Dermis microvascular lymphatic vessel endothelial cell (primary cell): ENCODE measurements at places on chromosomes 6 and 20. TPM values are rescaled to one million over a fixed set of nuclear protein-coding genes. Genes with fewer than 3 reads are reported as not detected.

DNA sequence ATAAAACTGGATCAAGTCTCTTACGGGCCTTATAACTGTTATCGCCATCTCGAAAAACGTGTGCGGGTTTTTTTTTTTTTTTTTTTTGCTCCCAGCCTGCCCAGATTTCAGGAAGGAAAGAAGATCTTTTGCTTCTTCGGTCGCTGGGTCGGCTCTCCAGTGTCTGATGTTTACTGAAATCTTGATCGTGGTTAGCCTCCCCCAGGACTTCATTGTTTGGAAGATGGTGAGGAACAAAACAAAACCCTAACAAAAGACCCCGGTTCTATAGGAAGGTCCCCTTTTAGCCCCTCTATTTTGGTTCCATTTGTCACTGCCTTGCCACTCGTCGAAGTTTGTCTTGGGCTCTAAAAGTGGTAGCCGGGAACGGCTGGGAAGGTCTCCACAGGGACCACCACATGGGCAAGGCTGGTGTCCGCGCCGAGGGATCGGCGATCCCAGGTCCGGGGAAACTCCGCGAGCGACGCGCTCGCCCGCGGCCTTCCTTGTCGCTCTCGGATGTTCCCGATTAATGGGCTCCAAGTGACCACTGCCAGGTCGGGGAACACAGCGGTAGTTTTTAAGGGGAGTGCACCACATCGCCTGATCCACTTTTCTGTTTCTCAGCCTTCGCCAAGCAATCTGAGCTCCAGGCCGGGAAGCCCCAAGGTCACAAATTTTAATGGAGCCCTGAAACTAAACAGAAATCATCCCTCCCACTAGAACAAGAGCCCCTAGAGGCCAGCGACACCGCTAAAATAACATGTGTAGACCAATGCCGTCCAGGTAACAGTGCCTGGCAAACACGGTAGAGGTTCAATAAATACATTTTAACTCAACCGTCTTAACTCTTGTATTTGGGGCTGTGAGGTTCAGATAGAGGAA is 27.0 kb downstream of the TRIM27 start:
- peak; percentile 69 for DNase-seq

GRCh38 chr6:137121401-137121997 is 51.9 kb downstream of the IL22RA2 start:
- DNase-seq, result no peak

DNA sequence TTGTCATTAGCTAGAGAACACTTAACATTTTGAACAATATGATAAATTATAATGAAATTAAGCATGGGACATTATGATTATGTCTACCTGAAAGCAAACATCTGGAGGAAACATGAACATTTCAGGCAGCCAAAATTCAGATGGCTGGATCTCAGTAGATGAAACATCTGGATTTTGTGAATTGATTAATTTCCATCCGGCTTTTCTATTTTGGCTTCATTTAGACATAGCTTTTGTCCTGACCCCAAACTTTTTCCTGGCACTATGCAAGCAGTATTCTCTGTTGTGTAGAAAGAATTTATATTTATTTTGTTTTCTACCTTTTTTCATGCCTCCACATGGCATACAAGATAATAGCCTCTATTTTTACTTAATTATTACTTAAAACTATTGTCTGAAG is 186.3 kb downstream of the OGFRL1 start:
- no peak for DNase-seq

DNA sequence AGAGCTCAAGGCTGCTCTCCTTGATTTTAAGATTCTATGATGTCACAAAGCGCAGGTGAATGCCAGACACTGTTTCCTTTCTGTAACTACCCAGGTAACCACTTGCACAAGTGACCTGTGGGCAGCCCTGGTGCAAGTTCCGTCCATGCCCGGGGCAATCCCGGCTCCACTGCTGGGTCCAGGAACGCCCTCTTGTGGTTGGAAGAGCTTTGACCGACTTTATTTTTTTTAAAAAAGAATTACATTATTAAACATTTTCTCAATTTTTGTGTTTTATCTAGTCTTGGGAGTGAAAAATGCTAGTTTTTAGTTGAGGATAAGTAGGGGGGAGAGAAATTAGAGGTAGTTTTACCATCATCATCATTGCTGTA is 695.2 kb downstream of the QKI start:
- peak; percentile 53 for DNase-seq

GRCh38 chr6:34360556-34360955 is 31.9 kb downstream of the NUDT3 start:
- DNase-seq, result no peak

DNA sequence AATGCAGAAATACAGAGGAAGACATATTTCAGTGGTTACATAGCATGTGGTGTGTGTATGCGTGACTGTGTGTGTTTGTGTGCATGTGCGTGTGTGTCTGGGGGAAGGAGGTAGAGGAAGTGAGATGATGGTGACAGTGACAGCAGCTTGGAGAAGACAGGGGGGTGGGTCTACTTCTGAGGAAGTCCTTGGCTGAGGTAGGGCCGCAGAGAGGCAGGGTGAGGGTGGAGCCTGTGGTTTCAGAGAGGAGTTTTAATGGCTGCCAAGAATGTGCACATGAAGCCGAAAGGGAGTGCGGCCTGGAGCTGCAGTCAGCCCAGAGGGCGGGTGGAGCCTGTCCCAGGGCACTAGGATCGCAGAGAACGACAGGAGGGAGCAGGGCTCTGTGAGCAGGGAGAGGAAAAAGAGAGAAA is 22.7 kb upstream of the RNF24 start:
- DNase-seq, result no peak

Gene DSP
- total RNA-seq, result 42.4 and 88.0 TPM in 2 replicates

Gene SLC22A2
- total RNA-seq, result not detected in 2 replicates
